ENCODE measurements at places on chromosomes 1 and 21.
A peak's percentile ranks its signal among the peaks of the same experiment; 100 is the strongest.

GRCh38 chr1:112599477-112599876 lies 19.5 kb downstream of the ST7L start:
- no peak for DNase-seq

GRCh38 chr1:179995576-179995975 lies 41.0 kb downstream of the CEP350 start:
- no peak for DNase-seq

DNA sequence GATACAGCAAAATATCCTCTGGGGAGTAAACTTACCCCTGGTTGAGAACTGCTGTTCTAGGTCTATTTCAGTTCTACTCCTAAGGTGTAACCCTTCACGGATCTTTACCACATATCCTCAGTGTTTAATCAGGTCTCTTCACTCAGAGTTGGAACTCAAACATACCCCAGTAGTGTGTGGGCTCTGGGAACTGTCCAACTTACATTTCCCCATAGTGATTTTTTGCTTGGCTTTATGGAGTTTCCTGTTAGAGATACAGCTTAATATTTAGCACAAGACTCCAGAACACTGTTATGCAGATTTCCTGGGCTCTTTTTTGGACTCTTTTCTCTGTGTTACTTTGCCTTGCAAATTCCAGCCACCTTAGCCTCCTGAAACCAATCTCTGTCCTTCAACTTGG lies 26.7 kb upstream of the LIN9 start:
- DNase-seq: no peak

- DNase-seq: no peak
These were observed 13.2 kb upstream of the EXO5 start for GRCh38 chr1:40495315-40495903.

DNA sequence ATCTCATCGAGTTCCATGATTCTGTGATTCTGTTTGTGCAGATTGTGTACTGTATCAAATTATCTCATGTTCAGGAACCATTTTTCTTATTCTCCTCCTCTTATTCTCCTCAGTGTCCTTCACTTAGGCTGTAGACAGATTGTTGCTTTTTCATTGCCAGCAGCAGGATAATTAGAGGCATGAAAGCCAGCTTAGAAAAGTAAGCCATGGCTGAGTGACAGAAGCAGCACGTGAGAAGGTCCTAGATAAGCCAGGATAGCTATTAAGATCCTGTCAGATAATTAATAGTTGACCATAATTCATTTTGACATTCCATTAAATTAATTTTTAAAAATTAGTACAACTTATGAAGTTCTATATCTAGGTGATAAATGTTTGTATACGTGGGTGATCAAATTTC lies 60.8 kb upstream of the PRKACB start:
- no peak for DNase-seq

- DNase-seq: peak; percentile 68
These were observed 725 bp downstream of the SLC25A33 start for GRCh38 chr1:9539829-9540550.

- DNase-seq: no peak
These were observed 87.9 kb upstream of the SOX13 start for GRCh38 chr1:203985044-203985443.

DNA sequence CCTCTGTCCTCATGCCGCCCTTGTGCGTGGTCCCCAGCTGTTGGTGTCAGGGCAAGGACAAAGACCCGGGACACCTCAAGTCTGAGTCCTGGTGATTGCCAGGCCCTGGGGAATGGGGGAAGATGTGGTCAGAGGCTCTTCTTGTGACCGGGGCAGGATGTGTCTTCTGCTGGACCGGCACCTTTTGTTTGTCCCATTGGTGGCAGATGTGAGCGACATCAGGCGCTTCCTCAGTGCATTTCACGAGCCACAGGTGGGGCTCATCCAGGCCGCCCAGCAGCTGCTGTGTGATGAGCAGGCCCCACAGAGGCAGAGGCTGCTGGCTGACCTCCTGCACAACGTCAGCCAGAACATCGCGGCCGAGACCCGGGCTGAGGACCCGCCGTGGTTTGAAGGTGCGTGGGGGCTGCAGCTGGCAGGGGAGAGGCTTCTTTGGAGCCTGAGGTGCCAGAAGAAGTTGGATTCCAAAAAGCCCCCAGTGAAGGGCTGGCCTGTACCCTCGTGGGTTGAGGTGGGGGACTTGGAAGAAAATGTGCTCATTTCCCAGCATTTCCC lies 8.4 kb downstream of the DFFB start:
- no peak for DNase-seq

DNA sequence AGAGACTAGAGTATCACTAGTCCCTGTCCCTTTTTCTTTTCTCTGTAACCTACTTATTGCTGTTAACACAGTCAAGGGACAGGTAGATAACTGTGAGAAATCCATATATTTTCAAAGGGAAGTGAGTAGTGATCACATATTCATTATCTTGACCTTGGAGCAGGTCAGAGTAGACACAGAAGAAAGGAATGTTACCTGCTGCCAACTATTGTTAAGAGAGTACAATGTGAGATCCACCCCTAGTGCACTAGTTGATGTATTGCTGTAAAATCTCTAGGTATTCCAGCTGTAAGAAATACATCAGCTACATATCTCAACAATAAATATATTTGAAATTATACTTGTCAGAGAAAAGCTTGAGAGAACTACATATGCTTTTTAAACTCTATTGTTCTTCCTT lies 68.7 kb upstream of the ADGRL2 start:
- no peak for DNase-seq

GRCh38 chr1:37932759-37933158 lies 14.1 kb downstream of the INPP5B start:
- DNase-seq: no peak

DNA sequence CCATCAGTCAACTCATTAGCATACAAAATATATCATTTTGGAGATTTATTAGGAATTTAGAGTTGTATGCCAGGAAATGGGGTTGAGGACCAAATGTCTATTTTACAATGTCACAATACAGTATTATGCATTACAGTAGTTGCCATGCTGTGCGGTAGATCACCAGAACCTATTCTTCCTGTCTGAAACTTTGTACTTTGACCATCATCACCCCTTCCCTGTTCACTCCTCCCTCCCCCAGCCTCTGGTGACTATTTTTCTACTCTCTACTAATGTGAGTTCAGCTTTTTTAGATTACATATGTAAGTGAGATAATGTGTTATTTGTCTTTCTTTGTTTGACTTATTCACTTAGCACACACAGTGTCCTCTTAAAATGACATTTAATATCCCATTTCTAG lies 50.8 kb downstream of the PTBP2 start:
- DNase-seq: no peak

GRCh38 chr21:26833460-26833939 lies 11.7 kb downstream of the ADAMTS1 start:
- DNase-seq: no peak

DNA sequence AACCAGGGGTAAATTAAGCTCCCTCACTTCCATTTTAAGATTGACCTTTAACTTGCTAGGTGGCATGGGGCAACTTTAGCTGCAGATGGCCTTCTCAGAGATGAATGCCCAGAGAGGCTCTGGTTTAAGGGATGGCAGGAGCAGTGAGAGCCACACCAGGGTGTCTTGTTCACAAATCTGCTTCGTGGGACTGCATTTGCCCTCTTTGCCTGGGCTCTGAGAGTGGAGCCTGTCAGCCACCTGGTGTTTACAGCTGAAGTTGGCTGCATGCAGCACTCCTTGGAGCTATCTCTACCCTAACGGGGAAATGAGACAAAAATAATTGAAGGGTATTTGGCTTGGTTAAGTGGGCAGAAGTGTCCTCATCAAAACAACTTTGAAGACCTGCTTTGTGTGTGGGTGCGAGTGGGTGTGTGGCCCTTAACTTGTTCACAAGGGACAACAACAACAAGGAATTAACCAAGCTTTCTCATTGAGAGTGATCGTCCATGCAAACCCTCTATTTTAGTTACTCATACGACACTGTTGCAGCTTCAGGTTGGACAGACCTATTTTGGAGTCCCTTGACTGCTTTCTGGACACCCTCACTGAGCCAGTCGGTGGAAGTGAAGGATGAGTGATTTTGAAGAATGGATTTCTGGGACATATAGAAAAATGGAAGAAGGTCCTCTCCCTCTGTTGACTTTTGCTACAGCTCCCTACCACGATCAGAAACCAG lies 29.8 kb downstream of the PGM1 start:
- no peak for DNase-seq

- no peak for DNase-seq
These were observed 8.3 kb upstream of the LRP8 start for GRCh38 chr1:53336146-53336545.

DNA sequence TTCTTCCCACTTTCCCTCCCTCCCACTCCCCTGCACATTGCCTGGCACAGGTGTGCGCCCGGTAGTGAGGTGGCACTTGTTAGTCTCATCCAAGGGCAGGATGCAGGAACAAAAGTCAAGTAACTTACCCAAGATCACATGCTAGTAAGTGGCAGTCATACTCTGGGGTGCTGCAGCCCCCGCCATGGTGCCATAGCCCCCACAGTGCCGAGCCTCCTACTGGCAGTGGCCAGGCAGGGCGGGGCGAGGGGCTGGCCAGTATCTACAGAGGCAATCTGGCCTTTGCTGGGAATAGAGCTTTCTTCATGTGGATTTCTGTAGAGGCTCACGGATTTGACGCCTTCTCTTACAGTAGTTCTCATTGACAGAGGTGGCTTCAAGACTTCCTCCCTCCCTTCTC lies 26.9 kb downstream of the H6PD start:
- DNase-seq: no peak

DNA sequence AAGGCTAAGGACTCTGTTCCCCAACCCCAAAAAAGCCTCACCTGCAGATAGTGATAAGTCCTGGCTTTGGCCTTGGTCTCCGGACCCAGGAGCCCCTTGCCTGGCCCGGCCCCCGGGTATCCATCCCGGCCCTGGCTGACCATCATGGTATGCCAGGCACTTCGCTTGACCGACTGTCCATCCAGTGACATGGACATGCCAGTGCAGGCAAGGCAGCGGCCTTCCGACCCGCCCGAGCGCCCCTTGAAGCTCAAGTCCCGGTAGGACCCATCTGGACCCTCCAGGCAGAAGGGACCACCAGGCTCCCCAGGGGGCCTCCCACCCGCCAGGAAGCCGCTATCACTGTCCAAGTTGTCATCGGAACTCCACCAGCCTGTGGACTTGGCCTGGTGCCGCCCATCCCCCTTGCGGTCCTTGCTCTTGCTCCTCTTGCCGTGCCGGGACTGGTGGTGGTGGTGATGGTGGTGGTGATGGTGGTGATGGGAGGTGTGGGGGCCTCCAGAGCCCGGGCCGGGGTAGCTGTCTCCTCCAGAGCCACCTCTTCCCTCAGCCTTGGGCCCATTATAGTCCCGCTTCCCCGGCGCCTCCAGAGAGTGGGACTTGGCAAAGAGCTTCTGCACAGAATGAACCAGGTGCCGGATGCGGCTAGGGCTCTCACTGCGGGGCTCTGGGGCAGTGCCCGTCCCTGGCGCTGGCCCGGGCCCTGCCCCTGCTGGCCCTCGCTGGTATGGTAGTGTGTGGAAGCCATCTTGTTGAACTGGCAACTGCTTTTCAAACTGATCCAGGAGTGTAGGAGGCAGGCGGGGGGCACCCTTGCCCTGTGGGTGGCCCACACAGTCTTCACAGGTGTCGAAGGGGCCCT lies 25.0 kb downstream of the DLGAP3 start:
- no peak for DNase-seq

- DNase-seq: no peak
These were observed 666.2 kb upstream of the CAMK1G start for GRCh38 chr1:208917281-208917680.

DNA sequence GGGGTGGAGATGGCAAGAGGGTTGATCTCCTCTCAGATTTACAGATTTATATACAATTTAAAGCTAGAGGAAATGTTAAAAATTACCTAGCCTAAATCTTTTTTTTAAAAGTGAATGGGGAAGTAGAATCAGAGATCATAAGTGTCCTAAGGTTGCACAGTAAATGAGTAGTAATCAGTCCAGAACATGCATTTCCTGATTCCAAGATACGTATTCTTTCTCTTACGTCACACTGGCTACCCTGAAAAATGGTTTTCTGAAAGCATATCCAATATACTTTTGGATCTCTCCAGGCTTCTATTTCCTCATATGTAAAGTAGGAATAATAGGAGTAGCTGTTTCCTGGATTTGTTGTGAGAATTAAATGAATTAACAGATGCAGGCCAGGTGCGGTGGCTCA lies 11.7 kb downstream of the GADD45A start:
- no peak for DNase-seq

All from stimulated activated CD4-positive, alpha-beta T cell treated with anti-CD3 and anti-CD28 coated beads, Interleukin-15, amount 100 ng/mL, for 24 hours (primary cell).